ENCODE measurements at places on chromosomes 4 and X.

DNA sequence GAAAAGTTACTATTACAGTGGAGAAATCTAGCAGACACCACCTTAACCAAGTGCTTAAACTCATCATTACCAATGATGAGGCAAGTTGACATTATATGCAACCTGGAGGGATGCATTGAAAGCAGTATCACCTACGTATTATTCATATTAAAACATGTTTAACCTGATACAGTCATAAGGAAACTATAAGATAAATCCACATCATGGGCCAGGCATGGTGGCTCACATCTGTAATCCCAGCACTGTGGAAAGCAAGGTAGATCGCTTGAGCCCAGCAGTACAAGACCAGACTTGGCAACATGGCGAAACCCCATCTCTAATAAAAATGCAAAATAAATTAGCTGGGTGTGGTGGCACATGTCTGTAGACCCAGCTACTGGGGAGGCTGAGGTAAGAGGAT lies 22.3 kb upstream of the INTU start:
- no peak for DNase-seq

DNA sequence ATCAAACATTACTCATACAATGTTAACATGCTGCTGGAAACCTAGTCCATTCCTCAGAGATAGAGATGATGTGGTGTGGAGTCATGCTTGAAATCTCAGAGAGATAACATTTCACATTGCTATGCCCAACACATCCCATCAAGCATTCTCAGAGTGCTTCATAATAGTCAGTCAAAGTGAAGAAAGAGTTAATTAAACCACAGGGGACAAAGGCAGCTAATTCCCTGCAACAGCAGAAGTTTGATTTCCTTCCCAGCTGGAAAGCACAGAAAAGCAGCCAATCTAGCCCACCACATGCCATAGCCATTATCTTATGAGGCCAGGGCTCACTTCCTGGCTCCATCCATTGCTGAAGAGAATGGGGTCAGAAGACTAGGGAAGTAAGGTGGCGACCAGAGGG lies 8.9 kb downstream of the KDR start:
- no peak for DNase-seq

DNA sequence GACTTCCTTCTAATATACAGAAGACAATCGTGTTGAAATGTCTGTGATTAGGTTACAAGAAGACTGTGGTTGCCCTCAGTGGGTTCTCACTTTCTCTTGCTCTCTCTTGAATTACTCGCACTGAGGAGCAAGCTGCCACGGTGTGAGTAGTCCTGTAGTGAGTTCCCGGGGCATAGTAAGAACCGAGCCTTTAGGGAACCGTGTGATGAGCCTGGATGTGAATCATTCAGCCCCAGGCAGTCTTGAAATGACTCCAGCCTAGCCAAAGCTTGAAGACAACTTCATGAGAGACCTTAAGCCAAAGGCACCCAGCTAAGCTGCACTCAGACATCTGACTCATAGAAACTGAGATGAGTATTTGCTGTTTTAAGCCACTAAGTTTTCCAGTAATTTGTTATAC lies 292.7 kb downstream of the SPOCK3 start:
- no peak for DNase-seq

- no peak for DNase-seq
These were observed 118.6 kb upstream of the NEIL3 start for GRCh38 chr4:177190995-177191580.

GRCh38 chrX:133859860-133860259 lies 125.5 kb downstream of the GPC3 start:
- no peak for DNase-seq

- DNase-seq = no peak
These were observed 8.3 kb downstream of the S100G start for GRCh38 chrX:16658284-16658683.

DNA sequence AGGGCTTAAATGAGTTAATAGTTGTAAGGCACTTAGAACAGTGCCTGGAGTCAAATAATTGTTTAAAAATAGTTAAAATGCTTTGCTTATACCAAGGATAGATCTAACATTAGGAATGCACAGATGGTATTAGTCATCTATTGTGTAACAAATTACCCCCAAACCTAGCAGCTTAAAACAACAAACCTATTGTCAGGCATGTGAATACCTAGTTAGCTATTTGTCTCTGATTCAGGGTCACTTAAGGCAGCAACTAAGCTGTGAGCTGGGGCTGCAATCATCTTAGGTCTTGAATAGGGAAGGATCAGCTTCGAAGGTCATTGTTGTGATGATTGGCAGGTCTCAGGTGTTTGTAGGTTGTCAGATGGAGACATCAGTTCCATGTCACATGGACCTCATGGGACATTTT lies 42.4 kb upstream of the AGA start:
- DNase-seq = no peak

- no peak for DNase-seq
These were observed 2.9 kb upstream of the EIF1AX start for GRCh38 chrX:20144491-20144890.

DNA sequence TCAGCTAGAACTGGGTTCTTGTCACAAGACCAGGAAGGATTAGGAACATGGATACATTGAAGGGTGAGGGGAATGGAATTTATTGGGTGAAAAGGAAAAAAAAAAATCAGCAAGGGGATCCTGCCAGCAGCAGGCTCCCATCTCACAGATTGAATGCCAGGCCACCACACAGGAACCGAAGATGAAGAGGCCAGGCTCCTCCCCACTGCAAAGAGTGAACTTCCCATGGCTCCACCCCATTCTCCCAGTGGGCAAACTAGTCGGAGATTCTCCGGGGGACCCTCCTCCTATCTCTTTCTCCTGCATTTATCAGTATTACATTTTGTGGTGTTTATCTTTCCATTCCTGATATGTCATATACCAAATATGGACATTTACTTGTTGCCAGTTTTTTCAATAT lies 46.0 kb upstream of the MAGED1 start:
- no peak for DNase-seq

GRCh38 chr4:8319731-8320385 lies 50.3 kb downstream of the HTRA3 start:
- no peak for DNase-seq

DNA sequence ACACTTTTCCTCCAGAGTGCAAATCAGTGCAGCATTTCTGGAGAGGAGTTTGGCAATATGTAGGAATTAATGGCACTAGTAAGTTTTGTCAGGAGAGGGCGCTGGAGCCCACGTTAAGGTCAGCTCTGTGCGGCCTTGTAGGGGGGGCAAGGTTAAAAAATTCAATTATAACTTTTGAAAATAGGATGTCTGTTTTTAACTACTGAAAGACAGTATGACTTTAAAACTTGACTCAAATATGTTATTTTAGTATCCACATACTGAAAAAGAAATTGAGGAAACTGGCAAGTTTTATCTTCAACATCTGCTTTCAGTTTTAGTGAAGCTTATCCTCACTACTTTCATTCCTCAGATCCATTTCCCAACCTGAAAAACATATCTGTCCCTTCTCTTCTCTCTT lies 30.9 kb upstream of the HSD17B13 start:
- no peak for DNase-seq

- no peak for DNase-seq
These were observed 401.3 kb upstream of the BOD1L1 start for GRCh38 chr4:14028862-14029261.

GRCh38 chr4:66430856-66431255 lies 760.6 kb upstream of the EPHA5 start:
- no peak for DNase-seq
